Activated T-helper 2 cell treated with anti-CD3 and anti-CD28 coated beads, Interferon-gamma antibody, Interleukin-2, Interleukin-4, amounts not matched to agents 10 μg/mL and 5 μg/mL and 100 μg/mL, durations not matched to agents 14 hours and 24 hours and 36 hours (primary cell): ENCODE measurements at places on chromosomes 12 and 14.
A peak's percentile ranks its signal among the peaks of the same experiment; 100 is the strongest.

DNA sequence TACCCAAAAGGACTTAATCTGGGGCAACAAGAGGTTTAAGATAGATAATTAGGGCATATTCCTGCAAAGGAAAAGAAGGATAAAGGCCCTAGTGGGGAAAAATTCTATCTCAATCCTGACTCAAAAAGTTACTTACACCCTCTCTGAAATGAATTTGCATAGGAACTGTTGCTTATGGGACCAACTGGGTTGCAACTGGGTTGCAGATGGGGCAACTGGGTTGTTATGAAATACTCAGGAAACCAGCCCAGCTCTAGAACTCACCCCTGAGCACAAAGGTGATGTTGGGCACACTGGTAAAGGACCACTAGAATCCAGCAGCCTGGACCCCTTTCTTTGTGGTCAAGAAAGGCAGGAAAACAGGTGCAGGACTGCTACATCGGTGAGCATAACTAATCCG is 17.2 kb upstream of the RILPL1 start:
- H3K36me3 ChIP-seq = no peaks in the 10 kb centered on the region
- H3K4me3 ChIP-seq = no peak overlapping the region
- H3K27ac ChIP-seq = no peak overlapping the region
- DNase-seq = no peak
- H3K27me3 ChIP-seq = peaks cover 21% of the 10 kb centered on the region

DNA sequence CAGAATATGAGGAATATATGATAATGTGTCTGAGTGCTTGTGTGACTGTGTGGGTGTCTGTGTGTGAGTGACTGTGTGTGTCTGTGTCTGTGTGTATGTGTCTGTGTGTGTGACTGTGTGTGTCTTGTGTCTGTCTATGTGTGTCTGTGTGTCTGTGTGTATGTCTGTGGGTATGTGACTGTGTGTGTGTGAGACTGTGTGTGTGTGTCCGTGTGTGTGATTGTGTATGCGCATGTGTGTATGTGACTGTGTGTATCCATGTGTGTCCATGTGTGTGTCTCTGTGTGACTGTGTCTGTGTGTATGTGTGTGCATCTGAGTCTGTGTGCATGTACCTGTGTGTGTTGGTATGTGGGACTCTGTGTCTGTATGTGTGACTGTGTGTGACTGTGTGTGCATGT is 1361.2 kb upstream of the TMEM132C start:
- no peak overlapping the region for H3K4me3 ChIP-seq
- H3K4me1 ChIP-seq = no peaks in the 10 kb centered on the region
- H3K27ac ChIP-seq = no peak overlapping the region
- no peaks in the 10 kb centered on the region for H3K27me3 ChIP-seq
- no peak for DNase-seq
- H3K36me3 ChIP-seq = no peaks in the 10 kb centered on the region

DNA sequence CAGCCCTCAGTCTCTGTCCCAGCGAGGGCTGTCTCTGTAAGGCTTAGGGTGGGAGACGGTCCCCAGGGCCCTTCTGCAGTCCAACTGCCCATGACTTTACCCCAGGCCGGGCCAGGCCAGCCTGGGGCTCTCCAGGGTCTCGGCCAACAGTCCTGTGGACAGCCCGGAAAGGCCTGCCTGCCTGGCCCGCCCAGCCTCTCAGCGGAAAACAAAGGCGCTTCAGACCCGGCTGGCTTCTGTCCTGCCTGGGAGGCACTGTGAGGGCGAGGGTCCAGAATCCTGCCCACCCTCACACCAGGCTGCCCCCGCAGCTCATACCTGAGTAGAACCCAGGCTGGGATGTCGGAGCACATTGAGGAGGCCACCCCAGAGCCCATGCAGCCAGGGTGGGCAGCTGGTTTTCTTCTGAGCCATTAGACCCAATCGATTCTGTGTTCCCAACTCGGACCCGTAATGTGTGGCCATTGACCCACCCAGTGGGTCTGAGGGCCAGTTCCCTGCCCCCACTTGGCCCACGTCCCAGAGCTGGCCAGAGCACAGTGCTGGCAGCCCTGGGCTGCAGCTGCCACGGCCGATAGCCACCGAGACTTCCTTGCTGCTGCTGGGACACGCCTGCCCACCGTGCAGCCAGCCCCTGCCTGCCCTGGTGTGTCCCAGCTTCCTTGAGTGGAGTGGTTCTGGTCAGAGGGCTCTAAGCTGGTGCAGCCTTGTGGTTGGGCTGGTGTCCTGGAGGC is 1.6 kb downstream of the CRIP2 start:
- H3K27ac ChIP-seq = no peak overlapping the region
- H3K4me3 ChIP-seq = no peak overlapping the region
- H3K27me3 ChIP-seq = peaks cover 34% of the 10 kb centered on the region
- DNase-seq = no peak
- peaks cover 5% of the 10 kb centered on the region for H3K36me3 ChIP-seq

- no peak overlapping the region for H3K27ac ChIP-seq
- H3K4me1 ChIP-seq = no peaks in the 10 kb centered on the region
- no peak for DNase-seq
- H3K4me3 ChIP-seq = no peak overlapping the region
Measured at GRCh38 chr12:70467918-70468733, 102.0 kb downstream of the KCNMB4 start.

DNA sequence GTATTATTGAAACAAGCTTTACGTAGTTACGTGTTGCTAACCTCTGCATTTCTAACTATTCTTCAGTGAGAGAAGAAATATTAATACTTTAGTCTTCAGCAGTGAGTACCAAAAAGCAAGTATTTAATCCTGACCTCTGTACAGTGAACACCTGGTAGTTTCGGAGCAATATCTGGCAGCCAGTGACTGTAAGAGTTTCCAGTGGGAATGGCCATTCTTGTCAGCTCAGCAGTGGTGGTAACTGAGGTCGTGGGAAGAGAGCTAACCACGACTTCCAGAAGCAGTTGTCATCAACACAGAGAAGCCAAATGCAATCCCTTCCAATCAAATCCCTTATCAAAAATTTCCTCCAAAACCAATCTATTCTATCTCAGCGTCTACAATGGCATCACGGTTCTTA is 1500.2 kb upstream of the FLRT2 start:
- H3K4me1 ChIP-seq = no peaks in the 10 kb centered on the region
- no peak overlapping the region for H3K27ac ChIP-seq
- no peak overlapping the region for H3K4me3 ChIP-seq
- no peaks in the 10 kb centered on the region for H3K27me3 ChIP-seq
- DNase-seq = no peak
- H3K36me3 ChIP-seq = no peaks in the 10 kb centered on the region

GRCh38 chr12:47882781-47883546 is 21.8 kb downstream of the VDR start:
- H3K27me3 ChIP-seq = no peaks in the 10 kb centered on the region
- no peak for DNase-seq
- H3K36me3 ChIP-seq = peaks cover 93% of the 10 kb centered on the region
- peak overlapping the region; percentile 99 for H3K27ac ChIP-seq

GRCh38 chr12:42985506-42985905 is 396.0 kb upstream of the PRICKLE1 start:
- no peak overlapping the region for H3K27ac ChIP-seq
- H3K27me3 ChIP-seq = no peaks in the 10 kb centered on the region
- H3K4me3 ChIP-seq = no peak overlapping the region

DNA sequence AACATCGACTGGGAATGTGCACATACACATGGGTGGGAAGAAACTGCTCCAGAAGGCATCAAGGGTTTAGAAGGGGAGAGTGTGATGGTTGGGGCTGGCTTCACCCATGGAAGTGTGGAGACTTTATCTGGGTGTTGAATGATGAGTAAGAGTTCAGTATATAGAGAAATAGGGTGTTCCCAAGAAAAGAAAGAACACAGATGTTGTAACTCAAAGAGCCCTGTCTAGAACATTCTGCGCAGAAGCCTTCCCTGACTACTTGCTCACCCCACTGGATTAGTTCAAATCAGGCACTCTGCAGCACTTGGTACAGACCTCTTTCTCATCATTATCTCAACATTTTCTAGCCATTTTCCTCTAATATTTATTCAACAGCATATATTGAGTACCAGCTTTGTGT is 491.7 kb downstream of the SNAPC1 start:
- no peak overlapping the region for H3K4me3 ChIP-seq
- DNase-seq = no peak
- no peaks in the 10 kb centered on the region for H3K36me3 ChIP-seq
- no peak overlapping the region for H3K27ac ChIP-seq
- H3K27me3 ChIP-seq = no peaks in the 10 kb centered on the region

- no peaks in the 10 kb centered on the region for H3K4me1 ChIP-seq
- H3K27ac ChIP-seq = no peak overlapping the region
- no peak for DNase-seq
- H3K4me3 ChIP-seq = no peak overlapping the region
- no peaks in the 10 kb centered on the region for H3K27me3 ChIP-seq
Measured at GRCh38 chr12:129213551-129213950, 360.3 kb downstream of the GLT1D1 start.

- DNase-seq = no peak
- H3K4me3 ChIP-seq = no peak overlapping the region
- H3K4me1 ChIP-seq = peaks cover 19% of the 10 kb centered on the region
- H3K27ac ChIP-seq = no peak overlapping the region
- no peaks in the 10 kb centered on the region for H3K36me3 ChIP-seq
- no peaks in the 10 kb centered on the region for H3K27me3 ChIP-seq
Measured at GRCh38 chr14:39442293-39442692, 10.1 kb upstream of the FBXO33 start.

GRCh38 chr14:34522496-34522895 is 17.0 kb downstream of the EAPP start:
- no peak for DNase-seq
- no peaks in the 10 kb centered on the region for H3K4me1 ChIP-seq
- H3K27ac ChIP-seq = no peak overlapping the region
- no peak overlapping the region for H3K4me3 ChIP-seq
- no peaks in the 10 kb centered on the region for H3K27me3 ChIP-seq
- H3K36me3 ChIP-seq = peaks cover 65% of the 10 kb centered on the region

DNA sequence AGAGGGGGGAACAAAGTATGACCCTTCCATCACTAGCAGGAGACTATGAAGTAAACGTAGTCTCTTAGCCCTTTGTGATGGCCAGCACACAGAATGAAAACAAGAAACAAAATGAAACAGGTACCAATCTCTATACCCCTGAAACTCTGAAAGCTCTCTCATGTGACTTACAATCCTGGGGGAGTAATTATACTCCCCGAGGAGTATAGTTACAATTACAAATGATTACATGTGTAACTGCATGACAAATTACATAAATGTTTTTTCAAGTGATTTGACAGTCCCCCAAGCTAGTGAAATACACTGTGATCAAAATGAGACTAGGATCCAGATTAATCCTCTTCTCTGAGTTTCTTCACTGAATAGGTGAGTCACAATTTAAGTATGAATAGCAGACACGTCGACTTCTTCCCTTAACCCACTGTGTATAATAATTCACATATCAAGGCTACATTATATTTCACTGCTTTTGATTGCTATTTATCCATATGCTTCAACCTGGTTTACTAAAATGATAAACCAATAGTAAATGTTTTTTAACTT is 74.0 kb downstream of the SPTSSA start:
- H3K27ac ChIP-seq = no peak overlapping the region
- H3K4me1 ChIP-seq = no peaks in the 10 kb centered on the region
- H3K4me3 ChIP-seq = no peak overlapping the region
- DNase-seq = no peak

GRCh38 chr12:130633771-130634170 is 82.3 kb downstream of the RIMBP2 start:
- no peak overlapping the region for H3K27ac ChIP-seq
- no peaks in the 10 kb centered on the region for H3K27me3 ChIP-seq
- no peak for DNase-seq
- no peaks in the 10 kb centered on the region for H3K36me3 ChIP-seq

DNA sequence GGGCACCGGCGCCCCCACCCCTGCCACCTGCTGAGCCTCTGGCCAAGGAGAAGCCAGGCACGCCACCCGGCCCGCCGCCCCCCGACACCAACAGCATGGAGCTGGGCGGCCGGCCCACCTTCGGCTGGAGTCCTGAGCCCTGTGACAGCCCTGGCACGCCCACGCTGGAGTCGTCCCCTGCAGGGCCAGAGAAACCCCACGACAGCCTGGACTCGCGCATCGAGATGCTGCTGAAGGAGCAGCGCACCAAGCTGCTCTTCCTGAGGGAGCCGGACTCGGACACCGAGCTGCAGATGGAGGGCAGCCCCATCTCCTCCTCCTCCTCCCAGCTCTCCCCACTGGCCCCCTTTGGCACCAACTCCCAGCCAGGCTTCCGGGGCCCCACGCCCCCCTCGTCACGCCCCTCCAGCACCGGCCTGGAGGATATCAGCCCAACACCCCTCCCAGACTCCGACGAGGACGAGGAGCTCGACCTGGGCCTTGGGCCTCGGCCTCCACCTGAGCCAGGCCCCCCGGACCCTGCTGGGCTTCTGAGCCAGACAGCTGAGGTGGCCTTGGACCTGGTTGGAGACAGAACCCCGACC is 6.5 kb downstream of the SETD1B start:
- H3K27me3 ChIP-seq = no peaks in the 10 kb centered on the region
- DNase-seq = no peak
- H3K4me3 ChIP-seq = peak overlapping the region; percentile 71
- H3K27ac ChIP-seq = no peak overlapping the region
- peaks cover 38% of the 10 kb centered on the region for H3K4me1 ChIP-seq

DNA sequence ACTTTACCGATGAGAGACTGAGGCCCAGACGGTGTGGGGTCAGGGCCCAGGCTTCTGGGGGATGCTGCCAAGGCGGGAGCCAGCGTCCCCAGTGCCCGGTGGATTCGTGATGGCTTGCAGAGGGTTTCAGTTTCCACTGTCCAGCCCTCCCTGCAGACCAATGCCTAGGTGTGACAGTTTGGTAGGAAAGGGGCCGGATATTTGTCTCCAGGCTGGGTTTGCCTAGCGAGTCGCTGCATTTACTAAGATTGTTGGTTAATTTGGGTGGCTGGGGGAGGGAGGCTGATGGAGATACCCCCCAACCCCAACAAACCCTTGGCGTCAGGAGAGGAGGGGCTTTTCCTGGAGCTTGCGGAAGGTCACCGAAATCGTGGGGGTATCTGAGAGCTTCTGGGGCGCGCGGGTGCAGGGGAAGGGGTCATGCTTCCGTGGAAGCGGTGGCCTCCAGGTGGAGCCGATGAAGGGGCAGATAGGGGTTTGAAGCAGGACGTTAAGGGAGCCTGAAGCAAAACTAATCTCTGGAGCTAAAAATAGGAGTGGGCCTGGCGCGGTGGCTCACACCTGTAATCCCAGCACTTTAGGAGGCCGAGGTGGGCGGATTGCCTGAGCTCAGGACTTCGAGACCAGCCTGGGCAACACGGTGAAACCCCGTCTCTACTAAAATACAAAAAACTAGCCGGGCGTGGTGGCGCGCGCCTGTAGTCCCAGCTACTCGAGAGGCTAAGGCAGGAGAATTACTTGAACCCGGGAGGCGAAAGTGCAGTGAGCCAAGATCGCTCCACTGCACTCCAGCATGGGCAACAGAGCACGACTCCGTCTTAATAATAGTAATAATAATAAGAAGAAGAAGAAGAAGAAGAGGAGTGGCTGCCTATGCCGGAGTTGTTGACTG is 1.1 kb upstream of the CDC42BPB start:
- no peak overlapping the region for H3K27ac ChIP-seq
- H3K4me1 ChIP-seq = no peaks in the 10 kb centered on the region
- H3K36me3 ChIP-seq = no peaks in the 10 kb centered on the region
- no peak for DNase-seq

- H3K36me3 ChIP-seq = no peaks in the 10 kb centered on the region
- no peak overlapping the region for H3K27ac ChIP-seq
- no peaks in the 10 kb centered on the region for H3K4me1 ChIP-seq
- H3K27me3 ChIP-seq = no peaks in the 10 kb centered on the region
- no peak for DNase-seq
Measured at GRCh38 chr14:25848601-25849000, 749.2 kb downstream of the NOVA1 start.

GRCh38 chr12:59375633-59376032 is 220.2 kb upstream of the SLC16A7 start:
- no peak overlapping the region for H3K27ac ChIP-seq
- peaks cover 9% of the 10 kb centered on the region for H3K27me3 ChIP-seq
- H3K36me3 ChIP-seq = no peaks in the 10 kb centered on the region
- H3K4me1 ChIP-seq = no peaks in the 10 kb centered on the region
- no peak for DNase-seq
